ENCODE measurements at places on chromosomes 16 and 17.

GRCh38 chr17:37842401-37842800, 81.8 kb upstream of the TBC1D3K start:
- no peak for DNase-seq

DNA sequence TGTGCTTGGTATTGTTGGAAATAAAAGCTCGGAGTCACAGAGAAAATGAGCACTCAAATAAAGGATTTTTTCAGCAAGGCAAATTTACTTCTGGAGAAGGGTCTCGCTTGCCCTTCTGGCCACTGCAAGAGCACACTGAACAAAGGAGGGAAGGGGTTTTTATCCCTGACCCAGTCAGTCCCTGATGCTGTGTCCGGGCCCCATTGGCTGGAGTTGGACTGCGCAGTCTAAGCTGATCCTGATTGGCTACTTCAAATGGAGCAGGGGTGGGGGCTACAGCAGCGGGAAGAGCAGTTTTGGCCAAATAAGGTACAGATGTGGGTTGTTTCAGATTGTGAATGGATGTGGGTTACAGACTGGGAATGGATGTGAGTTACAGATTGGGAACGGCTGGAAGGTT, 4.3 kb upstream of the NLRP1 start:
- DNase-seq, result no peak

DNA sequence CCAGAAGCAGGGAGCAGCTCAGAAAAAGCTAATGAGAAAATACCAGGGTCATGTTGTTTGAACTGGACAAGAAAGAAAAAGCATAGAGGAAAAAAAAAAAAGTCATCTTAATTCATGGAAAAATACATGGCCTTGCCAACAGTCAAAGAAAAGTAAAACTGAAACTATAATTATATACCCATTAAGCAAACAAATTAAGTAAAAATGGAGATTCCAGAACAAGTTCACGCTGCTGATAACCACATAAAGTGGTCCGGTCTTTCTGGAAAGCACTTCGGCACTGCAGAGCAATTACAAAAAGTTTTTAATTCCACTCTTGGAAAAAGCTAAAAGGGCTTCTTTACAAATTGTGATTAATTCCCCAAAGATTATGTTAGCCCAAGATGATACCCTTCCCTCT, 12.4 kb upstream of the P2RX5 start:
- DNase-seq, result no peak

GRCh38 chr16:400061-400591, 1.6 kb upstream of the DECR2 start:
- DNase-seq, result no peak

- DNase-seq, result peak; percentile 12
Observed at GRCh38 chr16:10121491-10121890, 60.7 kb downstream of the GRIN2A start.

- DNase-seq, result no peak
Observed at GRCh38 chr17:54339731-54340130, 517.0 kb downstream of the KIF2B start.

DNA sequence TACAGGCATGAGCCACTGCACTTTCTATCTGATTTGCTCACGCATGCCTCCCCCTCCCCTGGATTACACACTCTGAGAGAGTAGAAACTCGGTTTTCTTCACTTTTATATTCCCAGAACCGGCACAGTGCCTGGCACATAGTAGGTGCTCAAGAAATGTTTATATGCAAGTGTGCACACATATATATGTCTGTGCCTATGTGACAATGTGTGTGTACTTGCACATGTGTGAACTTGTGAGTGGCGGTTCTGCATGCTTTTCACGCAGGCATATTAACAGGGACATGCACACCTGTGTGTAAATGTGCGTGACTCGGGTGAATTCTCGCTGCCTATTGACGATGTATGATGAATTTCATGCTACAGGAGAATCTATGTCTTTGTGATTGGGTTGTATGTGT, 22.1 kb upstream of the IL21R start:
- DNase-seq, result no peak

GRCh38 chr17:39045948-39046679, 78.9 kb upstream of the FBXO47 start:
- DNase-seq, result no peak

- peak; percentile 65 for DNase-seq
Observed at GRCh38 chr17:81713004-81713555, 996 bp downstream of the SLC25A10 start.

DNA sequence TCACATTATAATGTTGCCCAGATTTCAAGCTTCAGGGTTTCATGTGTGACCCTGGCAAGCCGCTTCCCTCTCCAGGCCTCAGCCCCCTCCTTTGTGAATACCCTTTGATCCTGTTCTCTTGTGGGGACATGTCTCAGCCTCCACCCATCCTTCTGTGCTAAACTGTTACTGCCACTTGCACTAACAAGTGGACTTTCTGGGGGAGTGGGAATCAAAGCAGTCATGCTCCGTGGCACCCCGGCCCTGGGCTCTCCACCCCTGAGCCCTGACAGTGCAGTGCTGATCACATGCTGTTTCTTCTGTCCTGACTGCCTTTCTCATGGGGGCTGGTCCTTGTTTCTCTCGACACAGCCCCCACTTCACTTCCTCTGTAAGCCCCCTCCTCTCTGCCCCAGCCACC, 9.7 kb upstream of the DCAF7 start:
- no peak for DNase-seq

- DNase-seq, result no peak
Observed at GRCh38 chr16:80299416-80299815, 241.4 kb upstream of the DYNLRB2 start.

- DNase-seq, result no peak
Observed at GRCh38 chr17:43660816-43661493, 767 bp downstream of the MEOX1 start.

GRCh38 chr17:43906951-43907424, 348 bp downstream of the MPP2 start:
- no peak for DNase-seq

DNA sequence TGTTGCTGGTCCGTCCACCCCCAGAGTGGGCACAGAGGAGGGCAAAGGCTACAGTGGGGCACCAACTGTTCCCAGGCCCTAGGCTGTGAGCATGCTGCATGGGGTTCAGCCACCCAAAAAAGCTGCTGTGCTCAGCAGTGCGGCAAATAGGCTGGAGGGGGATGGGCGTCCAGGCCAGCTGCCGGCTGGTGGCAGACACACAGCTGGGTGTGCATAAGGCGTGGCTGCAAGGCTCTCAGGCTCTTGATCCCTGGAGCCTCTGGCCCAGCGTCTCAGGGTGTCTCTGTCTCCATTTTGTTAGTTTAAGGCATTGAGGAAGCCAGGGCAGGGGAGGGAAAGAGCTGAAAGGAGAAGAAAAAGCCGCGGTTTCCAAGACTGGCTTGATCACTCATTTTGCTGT, 8.8 kb downstream of the RPL19 start:
- DNase-seq, result no peak

DNA sequence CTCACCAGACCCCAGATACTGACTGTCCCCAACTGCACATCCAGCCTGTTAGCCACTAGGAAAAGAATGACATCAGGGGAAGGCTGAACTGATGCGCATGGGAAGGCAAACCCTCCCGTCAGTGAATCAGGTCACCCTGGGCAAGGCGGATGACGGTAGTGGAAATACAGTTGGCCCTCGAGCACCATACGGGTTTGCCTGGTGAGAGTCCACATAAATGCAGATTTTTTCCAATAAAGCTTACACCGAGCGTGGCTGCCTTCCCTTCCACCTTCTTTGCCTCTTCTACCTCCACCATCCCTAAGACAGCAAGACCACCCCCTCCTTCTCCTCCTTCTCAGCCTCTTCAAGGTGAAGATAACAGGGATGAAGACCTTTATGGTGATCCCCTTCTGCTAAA, 236.1 kb upstream of the TNRC6C start:
- no peak for DNase-seq

DNA sequence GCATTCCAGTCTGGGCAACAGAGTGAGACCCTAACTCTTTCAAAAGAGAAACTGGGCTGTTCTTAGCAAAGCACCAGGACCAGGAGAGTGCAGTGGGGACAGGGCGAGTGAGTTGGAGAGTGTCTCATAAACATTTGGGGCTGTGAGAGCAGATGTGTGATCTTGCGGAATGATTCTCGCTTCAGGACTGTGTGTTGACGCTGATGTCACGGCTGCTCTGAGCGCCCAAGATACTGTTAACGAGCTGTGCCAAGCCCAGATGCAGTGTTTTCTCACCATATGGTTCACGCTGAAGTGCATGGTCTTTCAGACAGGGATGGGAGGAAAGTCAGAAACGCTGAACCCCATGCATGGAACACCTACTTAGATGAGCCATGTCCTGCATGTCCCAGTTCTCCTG, 438.2 kb downstream of the HS3ST4 start:
- DNase-seq, result no peak

GRCh38 chr17:13462673-13463124, 139.0 kb downstream of the HS3ST3A1 start:
- DNase-seq, result no peak

- DNase-seq, result no peak
Observed at GRCh38 chr17:7043497-7044198, at the start of gene SLC16A11. Gene SLC16A11 (minus strand): TSS chr17:7044092. CDS start chr17:7043513, 579 bp downstream.

DNA sequence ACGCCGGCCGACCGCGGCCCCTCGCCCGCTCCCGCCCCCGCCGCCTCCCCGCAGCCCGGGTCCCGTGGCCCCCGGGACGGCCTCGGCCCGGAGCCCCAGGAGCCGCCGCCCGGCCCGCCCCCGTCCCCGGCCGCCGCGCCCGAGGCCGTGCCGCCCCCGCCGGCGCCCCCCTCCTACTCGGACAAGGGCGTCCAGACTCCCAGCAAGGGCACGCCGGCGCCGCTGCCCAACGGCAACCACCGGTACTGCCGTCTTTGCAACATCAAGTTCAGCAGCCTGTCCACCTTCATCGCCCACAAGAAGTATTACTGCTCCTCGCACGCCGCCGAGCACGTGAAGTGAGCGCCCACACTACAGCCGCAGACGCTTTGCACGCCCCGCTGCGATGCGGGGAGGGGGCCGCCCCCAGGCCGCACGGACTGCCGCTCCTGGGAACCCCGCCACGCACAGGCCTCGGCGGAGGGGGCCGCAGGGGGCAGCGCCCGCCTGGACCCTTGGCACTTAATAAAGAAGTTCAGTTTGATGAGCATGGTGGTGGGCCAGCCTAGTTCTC, 35.5 kb upstream of the ZC3H18 start:
- no peak for DNase-seq

GRCh38 chr17:42240201-42240600, 36.0 kb downstream of the STAT5B start:
- DNase-seq, result no peak

- DNase-seq, result no peak
Observed at GRCh38 chr17:73285603-73285908, 23.9 kb upstream of the CPSF4L start.

GRCh38 chr17:76024353-76024752, 2.8 kb downstream of the EVPL start:
- DNase-seq, result no peak

DNA sequence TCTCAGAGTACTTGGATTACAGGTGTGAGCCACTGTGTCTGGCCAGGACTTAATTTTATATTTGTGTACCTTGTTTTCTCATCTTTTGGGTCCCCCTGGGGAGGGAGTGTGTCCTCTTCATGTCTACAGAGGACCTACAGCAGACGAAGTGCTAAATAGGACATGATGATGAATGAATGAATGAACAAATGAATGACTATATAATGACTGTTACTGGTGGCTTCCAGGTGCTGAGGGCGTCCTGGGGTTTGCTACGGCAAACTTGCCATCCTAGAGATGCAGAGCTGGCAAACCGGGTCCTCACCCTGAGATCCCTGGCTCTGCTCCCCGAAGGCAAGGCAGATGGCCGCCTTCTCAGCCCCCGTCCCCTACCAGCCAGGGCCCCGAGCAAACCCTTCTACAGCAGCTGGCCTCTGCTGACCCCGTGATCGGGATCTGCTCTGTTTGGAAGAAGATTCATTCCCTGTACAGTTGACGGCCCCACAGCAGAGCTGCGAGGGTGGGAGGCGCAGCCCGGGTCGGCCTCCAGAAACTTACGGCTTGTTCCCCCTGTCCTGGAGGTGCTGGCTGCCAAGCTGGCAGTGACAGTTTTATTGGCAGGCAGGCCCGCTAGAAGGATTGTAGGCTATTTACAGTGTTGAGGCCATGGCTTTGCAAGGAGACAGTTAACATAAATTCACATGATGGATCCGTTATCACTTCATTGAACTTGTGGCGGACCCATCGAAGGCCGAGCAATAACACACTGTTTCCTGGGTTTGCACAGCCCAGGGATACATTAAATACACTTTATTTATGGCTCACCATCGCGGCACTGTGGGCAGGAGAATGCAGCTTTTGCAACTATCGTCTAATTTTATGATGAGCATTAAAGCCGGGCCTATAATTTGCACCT, 197.7 kb upstream of the GSE1 start:
- DNase-seq, result no peak

DNA sequence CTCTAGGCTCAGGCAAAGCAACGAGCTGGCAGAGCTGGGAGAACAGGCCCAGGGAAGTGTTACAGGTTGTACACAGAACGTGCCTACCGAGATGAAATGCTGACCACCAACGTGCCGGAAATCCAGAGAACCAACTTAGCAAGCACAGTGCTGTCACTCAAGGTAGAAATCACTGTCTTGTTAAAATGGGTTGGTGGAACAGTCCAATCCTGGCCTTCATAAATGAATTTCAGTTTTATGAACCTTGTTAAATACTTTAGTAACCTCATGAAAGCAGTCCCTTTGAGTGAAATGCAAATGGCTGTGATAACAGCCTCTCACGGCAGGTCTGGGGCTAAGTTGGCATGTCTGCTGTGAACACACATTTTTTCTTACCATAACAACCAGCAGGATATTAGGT, 29.0 kb downstream of the ETV4 start:
- DNase-seq, result no peak

DNA sequence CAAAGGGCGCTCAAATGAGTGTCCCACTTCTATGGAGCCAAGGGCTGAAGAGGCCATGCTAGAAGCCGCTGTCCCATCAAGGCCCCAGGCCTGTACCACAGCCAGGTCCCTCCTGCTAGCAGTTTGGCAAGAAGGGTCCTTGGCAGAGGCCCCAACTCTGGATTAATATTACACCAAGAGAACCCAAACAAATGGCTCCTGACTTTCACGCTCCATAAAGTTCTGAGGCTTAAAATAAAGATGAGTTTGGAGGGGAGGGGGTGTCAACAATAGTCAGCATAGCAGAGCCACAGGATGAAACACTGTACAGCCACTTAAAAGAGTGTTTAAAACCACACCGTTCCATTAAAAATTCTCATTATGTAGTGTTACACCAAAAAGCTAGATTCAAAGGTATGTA, 30.5 kb downstream of the CUEDC1 start:
- no peak for DNase-seq

DNA sequence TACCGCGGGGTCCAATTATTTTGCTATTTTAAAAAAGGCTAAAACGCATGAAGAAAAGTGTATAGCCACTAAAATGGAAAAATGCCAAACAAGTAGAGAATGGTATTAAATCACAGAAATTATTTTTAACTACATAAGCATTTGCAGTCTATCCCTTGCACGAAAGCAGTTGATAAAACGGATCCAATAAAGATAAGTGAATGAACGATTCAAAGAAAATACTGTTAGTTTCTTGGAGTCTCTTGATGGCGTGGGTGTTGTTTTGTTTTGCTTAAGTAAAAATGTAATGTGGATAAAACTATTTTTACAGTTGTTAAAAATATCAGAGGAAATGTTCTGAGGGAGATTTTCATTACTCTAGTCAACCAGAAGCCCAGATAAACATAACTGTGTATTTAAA, 9.3 kb downstream of the HS3ST3A1 start:
- DNase-seq, result no peak

Measured in SW480 (cell line).